ENCODE measurements at places on chromosomes 2 and 18.
A peak's percentile ranks its signal among the peaks of the same experiment; 100 is the strongest.

GRCh38 chr18:69795791-69796190 is 151.9 kb downstream of the CD226 start:
- DNase-seq: no peak

GRCh38 chr2:111898703-111899514 is 502 bp downstream of the MERTK start:
- peak; percentile 53 for DNase-seq

DNA sequence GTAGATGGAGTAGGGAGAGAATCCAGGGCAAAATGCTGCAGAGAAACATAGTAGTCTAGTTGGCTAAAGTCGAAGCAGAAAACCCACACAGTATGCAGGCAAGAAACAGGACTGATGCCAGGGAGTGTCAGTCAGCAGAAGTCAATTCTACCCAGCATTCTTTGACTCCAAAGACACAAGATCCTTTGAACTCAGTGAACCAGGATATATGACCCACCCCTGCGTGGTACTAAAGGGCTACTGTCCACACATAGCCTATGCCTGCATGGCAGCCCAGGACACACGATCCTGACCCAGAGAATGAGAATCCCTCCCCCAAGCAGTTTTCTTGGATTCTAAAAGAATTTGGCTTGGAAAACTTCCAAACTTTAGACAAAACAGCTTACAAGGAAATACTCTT is 42.5 kb downstream of the ALK start:
- DNase-seq: no peak

- no peak for DNase-seq
These were observed 250.8 kb upstream of the ZEB2 start for GRCh38 chr2:144770616-144771230.
